ENCODE measurements at places on chromosomes 6 and 20. TPM values are rescaled to one million over a fixed set of nuclear protein-coding genes. Genes with fewer than 3 reads are reported as not detected.

OXT gene
- total RNA-seq: not detected

PRR18 gene
- not detected for total RNA-seq

CLDN20 gene
- not detected for total RNA-seq

PRRT1 gene
- total RNA-seq: 0.39 TPM

VSTM2L gene
- 2.1 TPM for total RNA-seq

HLA-DQB1 gene
- total RNA-seq: not detected

TRIM15 gene
- not detected for total RNA-seq

EGFL8 gene
- total RNA-seq: 1.5 TPM

SCRT2 gene
- not detected for total RNA-seq

COX4I2 gene
- 0.13 TPM for total RNA-seq

DEFB124 gene
- total RNA-seq: not detected

TRIM40 gene
- not detected for total RNA-seq

TMEM244 gene
- not detected for total RNA-seq

ANKS1A gene
- 12.4 TPM for total RNA-seq

HLA-DMB gene
- 0.07 TPM for total RNA-seq

KHDRBS2 gene
- not detected for total RNA-seq

PPP1R16B gene
- 0.13 TPM for total RNA-seq

PSMB9 gene
- total RNA-seq: 13.4 TPM

KATNA1 gene
- 22.8 TPM for total RNA-seq

CLVS2 gene
- total RNA-seq: not detected

HMGCLL1 gene
- total RNA-seq: not detected

SLX4IP gene
- 3.6 TPM for total RNA-seq

ADGRF1 gene
- not detected for total RNA-seq

HBS1L gene
- total RNA-seq: 113 TPM

CYP24A1 gene
- total RNA-seq: 0.26 TPM

HLA-DRB1 gene
- 1.3 TPM for total RNA-seq

CST1 gene
- 31.1 TPM for total RNA-seq

LAMA5 gene
- total RNA-seq: 243 TPM

ADTRP gene
- 9.0 TPM for total RNA-seq

DDO gene
- total RNA-seq: 3.6 TPM

SH3BGRL2 gene
- total RNA-seq: 2.2 TPM

TUBB2B gene
- 3.9 TPM for total RNA-seq

LCA5 gene
- 6.1 TPM for total RNA-seq

FAM162B gene
- total RNA-seq: 11.5 TPM

ME1 gene
- 32.6 TPM for total RNA-seq

ECT2L gene
- not detected for total RNA-seq

WFDC2 gene
- total RNA-seq: not detected

AURKA gene
- total RNA-seq: 6.0 TPM

TCF19 gene
- total RNA-seq: 7.9 TPM

NCOA6 gene
- total RNA-seq: 7.5 TPM

EEF1A2 gene
- total RNA-seq: 3.5 TPM

TCF21 gene
- 0.50 TPM for total RNA-seq

SLC35D3 gene
- not detected for total RNA-seq

HLA-DQA1 gene
- not detected for total RNA-seq

CPNE5 gene
- 0.20 TPM for total RNA-seq

SIRPB1 gene
- not detected for total RNA-seq

BPIFB2 gene
- not detected for total RNA-seq

C6orf163 gene
- 1.2 TPM for total RNA-seq

TRIM31 gene
- not detected for total RNA-seq

TNXB gene
- 9.8 TPM for total RNA-seq

TPMT gene
- 13.9 TPM for total RNA-seq

ZSCAN23 gene
- total RNA-seq: 4.7 TPM

LAMP5 gene
- total RNA-seq: 0.69 TPM

EEF1A1 gene
- total RNA-seq: 23,677 TPM

LMBRD1 gene
- 45.2 TPM for total RNA-seq

GNAS-AS1 gene
- total RNA-seq: 0.72 TPM

All from smooth muscle cell of the pulmonary artery (primary cell).